ENCODE measurements at places on chromosomes 11 and 22.

GRCh38 chr22:29427176-29427760 lies 11.1 kb upstream of the RFPL1 start:
- DNase-seq = no peak

DNA sequence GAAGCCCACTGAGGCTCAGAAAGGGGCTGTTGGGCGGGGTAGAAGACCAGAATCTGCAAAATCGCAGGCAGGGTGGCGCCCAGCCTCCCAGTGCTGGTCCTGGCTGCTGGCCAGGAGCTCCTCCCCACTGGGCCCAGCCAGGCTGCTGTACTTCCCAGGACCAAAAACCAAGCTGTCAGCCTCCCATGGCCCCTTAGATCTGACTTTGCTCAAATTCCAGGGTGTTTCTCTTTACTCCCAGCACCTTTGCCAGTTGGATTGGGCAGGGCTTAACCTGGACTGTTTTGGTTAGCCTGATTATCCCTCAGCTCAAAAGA lies 44.2 kb upstream of the WEE1 start:
- DNase-seq = no peak

DNA sequence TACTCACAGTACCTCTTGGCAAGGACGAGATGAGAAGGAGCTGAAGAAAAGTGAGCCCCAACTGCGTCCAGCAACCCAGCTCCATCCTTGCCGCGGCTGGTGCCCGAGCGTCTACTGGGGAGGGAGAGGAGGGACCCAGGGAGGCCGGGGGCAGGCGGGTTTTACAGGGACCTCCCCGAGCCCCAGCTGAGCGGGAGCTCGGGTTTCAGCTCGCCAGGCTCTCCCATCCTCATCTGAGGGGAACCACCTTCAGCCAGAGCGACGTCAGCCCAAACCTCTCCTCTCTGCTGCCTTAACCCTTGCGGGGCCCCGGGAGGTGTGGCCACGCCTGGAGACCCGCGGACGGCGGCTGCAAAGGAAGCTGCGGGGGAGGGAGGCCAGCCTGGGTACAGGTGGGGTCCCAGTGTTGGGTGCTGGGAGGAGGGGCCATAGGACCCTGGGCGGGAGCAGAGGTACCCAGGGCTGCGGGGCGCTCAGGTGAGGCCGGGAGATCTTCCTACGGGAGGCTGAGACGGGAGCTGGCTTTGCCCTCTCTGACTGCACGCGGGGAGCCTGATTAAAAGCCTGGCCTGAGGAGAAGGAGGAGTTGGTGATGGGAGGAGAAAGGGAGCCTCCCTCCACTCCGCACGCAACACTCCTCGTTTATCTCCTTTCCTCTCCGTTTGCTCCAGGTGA lies at the start of gene PAMR1:
Gene PAMR1 (minus strand): TSS at position 116 of the 675 bp plus-strand sequence. CDS start 31 bp downstream, at position 85.
- no peak for DNase-seq

- no peak for DNase-seq
Measured at GRCh38 chr11:76419896-76420295, 24.9 kb upstream of the EMSY start.

GRCh38 chr11:124791626-124792341 lies 8.4 kb downstream of the MSANTD2 start:
- no peak for DNase-seq

DNA sequence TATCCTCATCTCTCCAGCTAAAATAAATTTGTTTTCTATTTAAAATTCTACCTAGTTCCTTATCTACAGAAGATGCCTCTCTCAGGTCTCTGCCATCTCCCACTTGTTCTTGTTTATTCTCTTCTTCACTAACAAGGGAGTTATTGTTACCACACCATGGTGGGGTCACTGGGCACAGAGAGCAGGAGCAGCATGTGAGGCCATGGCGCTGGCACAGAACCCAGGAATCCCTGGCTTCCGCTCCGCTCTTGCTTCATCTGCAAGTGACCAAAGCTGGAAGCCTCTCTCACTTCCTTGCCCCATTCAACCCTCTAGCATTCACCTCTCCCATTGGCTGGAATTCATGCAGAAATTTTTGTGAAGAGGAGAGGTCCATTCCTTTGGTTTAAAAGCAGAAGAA lies 190.7 kb upstream of the NCAM1 start:
- DNase-seq = no peak

DNA sequence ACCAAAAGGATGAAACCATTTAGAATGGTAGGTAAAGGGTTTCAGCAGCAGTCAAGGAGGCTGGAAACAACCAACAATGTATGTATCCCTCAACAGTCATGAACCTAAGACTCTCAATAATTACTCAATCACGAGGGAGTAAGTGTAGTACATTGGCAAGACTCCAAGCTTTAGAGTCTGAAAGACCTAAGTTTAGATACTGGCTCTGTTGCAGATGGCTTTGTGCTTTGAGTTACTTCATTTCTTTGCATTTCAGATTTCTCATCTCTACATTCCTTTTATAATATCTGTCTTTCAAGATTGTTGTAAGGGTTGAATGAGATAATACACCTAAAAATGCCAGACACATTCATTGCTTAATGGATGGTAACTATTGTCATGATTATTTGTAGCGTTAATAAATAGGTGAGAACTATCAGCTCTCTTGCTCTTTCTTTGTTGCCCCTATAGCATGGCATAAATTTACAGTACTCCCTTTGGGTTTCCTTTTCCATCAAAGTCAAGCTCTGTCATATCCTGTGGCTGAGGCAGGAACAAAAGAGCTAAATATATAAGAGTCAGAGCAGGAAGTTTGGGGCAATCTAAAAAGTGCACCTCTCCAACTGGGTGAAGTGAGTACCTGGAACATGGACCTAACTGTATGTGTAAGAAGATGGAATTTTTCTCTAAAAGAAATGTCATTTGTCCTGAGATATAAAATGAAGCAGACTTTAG lies 228.2 kb upstream of the ZC3H12C start:
- no peak for DNase-seq

- no peak for DNase-seq
Measured at GRCh38 chr11:135031205-135031989, 619.4 kb upstream of the B3GAT1 start.

- peak; percentile 39 for DNase-seq
Measured at GRCh38 chr22:38202437-38203089, 769 bp downstream of the MAFF start.

DNA sequence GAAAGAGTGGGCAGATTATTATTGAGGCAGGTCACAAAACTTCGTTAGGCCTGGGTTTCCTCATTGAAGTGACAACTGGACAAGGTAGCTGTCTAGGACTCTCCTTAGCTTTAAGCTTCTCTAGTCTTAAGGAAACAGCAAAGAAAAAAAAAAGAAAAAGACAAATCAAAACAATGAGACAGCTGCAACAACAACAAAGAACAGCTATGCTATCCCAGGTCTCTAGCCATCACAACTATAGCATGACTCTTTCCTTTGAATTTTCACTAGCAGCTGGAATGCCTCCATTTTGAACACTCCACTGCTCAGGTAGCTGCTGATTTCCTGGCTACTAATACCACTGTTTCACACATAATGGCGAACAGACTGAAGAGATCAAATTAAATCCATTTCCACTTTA lies 302.4 kb upstream of the SORL1-AS1 start:
- DNase-seq = no peak

DNA sequence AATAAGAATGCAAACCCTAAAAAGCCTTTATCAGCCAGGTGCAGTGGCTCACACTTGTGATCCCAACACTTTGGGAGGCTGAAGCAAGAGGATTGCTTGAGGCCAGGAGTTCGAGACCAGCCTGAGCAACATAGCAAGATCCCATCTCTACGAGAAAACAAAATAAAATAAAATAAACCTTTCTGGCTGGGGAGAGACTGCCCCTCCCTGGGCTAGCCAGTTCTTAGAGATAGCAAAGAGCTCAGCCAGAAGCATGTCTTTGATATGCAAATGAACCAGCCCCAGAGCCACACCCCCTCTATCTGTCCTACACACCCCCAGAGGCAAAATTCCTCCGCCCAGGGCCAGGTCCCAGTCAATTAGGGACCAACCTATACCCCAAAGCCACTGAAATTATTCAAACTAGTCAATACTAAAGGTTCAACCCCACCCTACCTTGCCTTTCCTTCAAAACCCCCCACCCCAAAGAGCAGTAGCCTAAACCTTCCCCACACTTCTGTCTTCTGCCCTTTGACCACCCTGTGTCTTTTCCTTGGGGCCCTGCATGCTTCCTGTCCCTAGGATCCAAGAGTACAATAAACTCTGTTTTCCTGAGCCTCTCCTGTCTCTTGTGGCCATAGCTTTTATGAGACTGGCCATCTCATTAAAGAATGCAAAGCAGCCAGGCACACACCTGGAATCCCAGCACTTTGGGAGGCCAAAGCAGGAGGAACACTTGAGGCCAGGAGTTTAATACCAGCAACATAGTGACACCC lies 37.3 kb upstream of the CXCR5 start:
- no peak for DNase-seq

- no peak for DNase-seq
Measured at GRCh38 chr11:11978792-11979487, 29.5 kb downstream of the DKK3 start.

- no peak for DNase-seq
Measured at GRCh38 chr22:45201678-45202332, 38.1 kb downstream of the NUP50 start.

DNA sequence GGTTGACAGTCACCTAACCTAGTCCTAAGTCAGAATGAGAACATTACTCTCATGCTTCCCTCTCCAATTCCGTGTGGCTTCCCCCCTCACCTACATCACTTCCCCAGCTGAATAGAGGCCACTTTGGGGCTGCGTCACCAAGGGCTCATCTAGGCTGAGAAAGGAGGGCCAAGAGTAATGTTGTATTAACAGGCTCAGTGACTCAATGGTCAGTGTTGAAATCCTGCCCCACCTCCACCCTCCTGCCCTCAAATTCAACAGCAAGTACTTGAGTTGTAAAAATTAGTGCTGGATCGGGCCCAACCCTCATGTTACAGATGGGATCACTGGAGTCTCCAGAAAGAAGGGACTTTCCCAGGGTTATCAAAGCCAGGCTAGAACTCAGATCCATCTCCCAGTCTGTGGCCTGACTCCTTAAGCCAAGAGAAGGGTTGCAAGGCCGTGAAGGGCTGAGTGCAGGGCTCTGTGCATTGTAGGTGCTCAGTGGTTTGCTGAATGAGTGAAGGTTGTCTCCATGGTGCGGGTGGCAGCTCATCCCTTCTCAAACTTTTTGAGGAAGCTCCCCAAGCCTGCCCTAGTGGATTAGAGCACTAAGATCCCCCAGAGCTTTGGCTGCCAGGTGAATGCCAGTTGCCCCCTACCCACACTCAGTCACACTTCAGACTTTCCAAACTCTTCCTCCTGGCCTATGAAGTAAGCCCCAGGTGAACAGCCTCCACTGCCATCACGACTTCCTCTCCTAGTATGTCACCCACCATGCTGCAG lies 3.2 kb downstream of the DGAT2 start:
- no peak for DNase-seq

- no peak for DNase-seq
Measured at GRCh38 chr22:37381489-37381888, 45.8 kb downstream of the ELFN2 start.

GRCh38 chr11:45337583-45338360 lies 51.6 kb upstream of the SYT13 start:
- DNase-seq = no peak

Data from CD4-positive, alpha-beta T cell treated with Interleukin-15 for 4 hours (primary cell).